ENCODE measurements at places on chromosomes 16 and 17. TPM values are rescaled to one million over a fixed set of nuclear protein-coding genes. Genes with fewer than 3 reads are reported as not detected.

DNA sequence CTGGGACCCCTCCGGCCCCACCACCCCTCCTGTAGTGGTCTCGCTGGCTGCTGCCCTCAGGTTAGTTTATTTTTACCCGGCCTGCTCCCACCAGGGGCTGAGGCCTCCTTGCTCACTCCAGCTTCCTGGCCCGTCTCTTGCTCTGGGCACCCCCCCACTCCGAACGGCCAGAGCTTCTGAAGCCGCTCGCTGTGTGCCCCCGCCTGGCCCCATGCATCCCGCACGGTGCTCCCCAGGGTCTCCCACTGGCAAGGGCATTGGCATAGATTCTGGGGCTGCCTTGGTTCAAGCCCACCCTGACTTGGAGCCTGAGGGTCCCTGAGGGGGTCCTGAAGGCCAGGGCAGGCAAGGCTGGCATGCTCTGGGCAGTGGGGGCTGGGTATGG lies 186.4 kb downstream of the SEC14L1 start:
- no peak for DNase-seq

DNA sequence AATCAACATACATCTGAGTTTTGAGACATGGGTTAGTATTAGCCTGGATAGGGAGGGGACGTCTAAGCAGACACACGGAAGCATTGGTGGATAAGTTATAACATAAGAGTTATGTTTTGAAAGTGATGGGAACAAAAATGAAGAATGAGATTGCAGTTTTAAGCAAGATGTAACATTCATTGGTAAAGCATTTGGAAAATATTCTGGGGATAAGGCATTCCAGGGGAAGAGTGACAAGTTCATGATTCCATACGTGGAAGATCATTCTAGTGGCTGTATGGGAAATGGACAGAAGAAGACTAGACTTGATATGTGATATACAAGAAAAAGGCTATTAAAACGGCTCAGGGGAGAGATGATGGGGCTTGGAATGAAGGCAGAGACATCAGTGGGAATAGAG lies 632.9 kb downstream of the CDH8 start:
- DNase-seq = no peak

GRCh38 chr16:72932677-72933335 lies 115.1 kb downstream of the ZFHX3 start:
- no peak for DNase-seq

The SHISA9 gene
- polyA plus RNA-seq = 2.7 TPM

The GP1BA gene
- polyA plus RNA-seq = 1.5 TPM

DNA sequence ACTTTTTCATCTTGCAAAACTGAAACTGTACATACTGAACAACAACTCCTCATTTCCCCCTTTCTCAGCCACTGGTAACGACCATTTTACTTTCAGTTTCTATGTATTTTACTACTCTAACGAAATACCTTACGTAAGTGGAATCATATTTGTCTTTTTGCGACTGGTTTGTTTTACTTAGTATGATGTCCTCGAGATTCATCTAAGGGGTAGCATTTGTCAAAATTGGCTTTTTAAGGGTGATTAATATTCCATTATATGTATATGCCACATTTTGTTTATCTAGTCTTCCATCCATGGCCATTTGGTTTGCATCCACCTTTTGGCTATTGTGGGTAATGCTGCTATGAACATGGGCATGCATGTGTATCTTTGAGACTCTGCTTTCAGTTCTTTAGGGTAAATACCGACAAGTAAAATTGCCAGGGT lies 10.4 kb downstream of the KPNB1 start:
- DNase-seq = peak; percentile 45

DNA sequence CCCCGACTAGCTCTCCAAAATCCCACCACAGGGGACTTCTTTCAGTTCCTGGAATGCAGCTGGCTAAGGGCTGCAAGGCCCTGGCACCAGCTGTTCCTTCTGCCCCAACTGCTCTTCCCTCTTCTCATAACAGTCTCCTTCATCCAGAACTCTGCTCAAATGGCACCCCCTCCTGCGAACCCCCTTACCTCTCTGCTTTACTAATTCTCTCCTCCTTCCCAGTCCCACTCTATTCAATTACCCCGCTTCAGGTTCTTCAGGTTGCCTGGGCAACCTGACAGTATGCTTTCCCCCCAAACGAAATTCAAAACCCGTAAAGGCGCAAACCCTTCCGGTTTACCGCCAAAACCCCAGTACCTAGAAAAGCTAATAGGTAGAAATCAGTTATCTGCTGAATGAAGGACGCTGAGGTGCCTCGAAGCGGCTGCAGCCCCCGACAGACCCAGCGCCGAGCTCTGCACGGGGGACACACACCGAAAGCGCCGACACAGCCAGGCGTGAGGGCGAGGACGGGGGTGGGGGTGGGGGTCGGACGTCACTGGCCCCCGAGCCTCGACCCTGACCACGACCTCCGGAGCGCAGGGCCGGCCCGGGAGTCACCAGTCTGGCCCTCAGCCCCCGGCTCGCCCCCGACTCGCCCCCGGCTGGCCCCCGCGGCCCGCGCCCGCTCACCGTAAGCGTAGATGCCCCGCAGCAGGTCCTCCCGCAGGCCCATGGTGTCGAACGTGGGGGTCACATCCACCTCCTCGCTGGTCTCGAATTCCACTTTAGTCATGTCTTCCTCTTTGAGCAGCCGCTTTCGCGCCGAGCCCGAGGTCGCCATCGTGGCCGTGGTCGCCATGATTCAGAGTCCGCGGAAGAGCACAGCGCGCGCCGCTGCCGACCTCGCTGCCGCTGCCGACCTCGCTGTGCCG lies 550 bp downstream of the EIF4A3 start:
- DNase-seq = peak; percentile 20

DNA sequence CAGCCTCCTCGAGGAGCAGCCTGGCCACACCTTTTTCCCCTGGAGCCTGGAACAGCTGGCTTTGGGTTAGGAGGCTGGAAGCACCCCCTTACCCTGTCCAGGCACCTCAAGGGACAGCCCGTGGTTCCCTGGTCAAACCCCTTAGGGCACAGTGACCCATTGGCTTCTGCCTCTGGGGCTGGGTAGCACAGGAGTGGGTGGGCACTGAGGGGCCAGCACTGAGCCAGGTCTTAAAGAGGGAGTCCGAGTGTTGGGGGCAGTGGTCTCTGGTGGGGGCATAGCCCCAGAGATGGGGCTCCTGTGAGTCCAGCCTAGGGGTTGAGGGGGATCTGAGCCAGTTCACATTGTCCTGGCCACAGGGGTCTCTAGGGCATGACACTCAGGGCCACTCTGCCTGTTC lies 15.4 kb downstream of the OTOP3 start:
- no peak for DNase-seq

- DNase-seq = no peak
Measured at GRCh38 chr16:27950206-27950887, 113.2 kb downstream of the GSG1L start.

DNA sequence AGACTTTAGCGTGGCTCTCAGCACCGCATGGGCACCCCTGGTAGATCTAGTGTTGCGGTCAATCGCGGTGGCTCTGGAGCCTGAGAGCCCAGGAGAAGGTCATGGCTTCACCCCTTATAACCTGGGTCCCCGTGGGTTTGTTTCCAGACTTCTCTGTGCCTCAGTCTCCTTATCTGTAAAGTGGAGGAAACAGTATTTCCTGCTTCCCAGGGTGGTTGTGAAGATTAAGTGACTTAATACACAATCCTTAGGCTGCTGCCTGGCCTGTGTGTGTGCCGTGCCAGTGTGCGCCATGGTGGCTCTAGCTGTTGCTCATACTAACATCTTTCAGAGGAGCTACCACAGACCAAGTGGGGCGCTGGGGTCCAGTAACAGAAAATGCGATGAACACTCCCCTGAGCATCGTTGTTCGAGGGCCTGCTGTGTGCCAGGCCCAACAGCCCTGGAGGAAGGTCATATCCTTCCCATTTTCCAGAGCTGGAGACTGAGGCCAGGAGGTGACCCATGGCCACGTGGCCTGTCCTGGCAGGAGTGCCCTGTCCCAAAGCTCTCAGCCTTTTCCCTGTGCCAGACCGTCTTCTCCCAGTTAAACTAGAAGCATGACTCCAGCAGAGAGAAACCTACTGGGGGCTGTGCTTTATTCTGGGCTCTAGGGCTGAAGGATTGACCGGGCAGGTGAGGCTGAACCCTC lies 70.1 kb downstream of the CMIP start:
- no peak for DNase-seq

GRCh38 chr17:17792551-17793377 lies 44.0 kb downstream of the SREBF1 start:
- no peak for DNase-seq

GRCh38 chr17:3026125-3026855 lies 37.1 kb downstream of the OR1D5 start:
- DNase-seq = no peak

The CCL16 gene
- polyA plus RNA-seq = 0.19 TPM

DNA sequence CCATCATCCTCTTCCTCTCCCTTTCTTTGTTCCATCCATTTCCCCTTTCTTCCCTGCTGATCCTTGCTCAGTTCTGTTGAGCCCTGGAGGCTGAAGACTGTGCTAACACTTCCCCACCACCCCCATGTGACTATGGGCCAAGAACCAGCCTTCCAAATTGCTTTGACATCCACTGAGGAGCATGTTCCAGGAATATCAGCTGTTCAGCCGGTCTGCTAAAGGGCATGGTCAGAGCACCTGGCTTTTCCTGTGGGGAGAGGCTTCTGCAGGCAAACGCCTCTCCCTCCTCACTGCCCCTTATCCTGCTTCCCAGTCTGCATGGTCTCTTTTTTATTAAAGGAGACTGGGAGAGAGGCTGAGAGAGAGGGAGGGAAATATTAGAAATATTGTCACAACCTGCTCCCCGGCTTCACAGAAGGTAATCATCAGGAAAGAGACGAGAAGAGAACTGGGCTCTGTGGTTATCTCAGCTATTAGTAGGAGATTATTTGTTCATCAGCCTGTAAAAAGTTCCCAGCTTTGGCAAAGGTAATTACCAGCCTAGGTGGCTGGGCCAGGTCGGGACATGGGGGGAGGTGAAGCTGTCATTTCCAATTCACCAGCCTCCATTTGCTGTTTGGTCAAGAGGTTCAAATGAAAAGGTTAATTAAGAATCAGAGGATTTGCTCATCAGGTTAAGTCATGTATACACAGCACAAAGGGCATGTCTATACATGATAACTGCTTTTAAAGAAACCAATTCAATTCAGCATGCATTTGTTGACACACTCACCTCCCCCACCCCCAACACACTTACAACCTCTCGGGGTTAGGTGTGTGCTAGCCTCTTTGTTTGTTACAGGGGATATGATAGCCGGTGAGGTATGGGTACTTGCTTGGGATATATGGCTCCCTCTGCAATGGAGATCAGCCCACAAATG lies 83.7 kb upstream of the CRHR1 start:
- DNase-seq = no peak

The NPTX1 gene
- polyA plus RNA-seq = 1.3 TPM

The MT1A gene
- 0.31 TPM for polyA plus RNA-seq

- no peak for DNase-seq
Measured at GRCh38 chr16:31403590-31404352, 10.6 kb downstream of the ITGAD start.

GRCh38 chr17:14205992-14206461 lies 30.6 kb downstream of the CDRT15 start:
- no peak for DNase-seq

- no peak for DNase-seq
Measured at GRCh38 chr16:67194260-67194659, 2.3 kb downstream of the E2F4 start.

The NPIPB13 gene
- 17.6 TPM for polyA plus RNA-seq

GRCh38 chr17:29048440-29049368 lies 5.8 kb downstream of the PIPOX start:
- DNase-seq = no peak

DNA sequence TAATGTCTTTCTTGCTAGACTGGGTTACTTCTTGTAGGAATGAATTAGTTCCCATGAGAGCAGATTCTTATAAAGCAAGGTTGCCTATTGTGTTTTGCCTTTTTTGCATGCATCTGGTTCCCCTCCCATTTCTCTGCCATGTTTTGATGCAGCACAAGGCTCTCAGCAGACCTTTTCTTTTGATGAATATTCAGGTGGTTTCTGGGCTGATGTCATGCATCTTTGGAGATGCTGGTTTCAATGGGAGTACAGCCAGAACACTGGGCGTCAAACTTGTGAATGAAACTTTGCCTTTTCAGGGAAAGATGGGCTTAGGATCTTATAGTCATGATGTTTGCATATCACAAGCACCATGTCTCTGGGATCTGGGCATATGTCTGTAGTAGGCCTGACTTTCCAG lies 111.7 kb upstream of the CCL2 start:
- no peak for DNase-seq

The ST6GALNAC1 gene
- polyA plus RNA-seq = 141 TPM

The PYDC1 gene
- polyA plus RNA-seq = 0.19 TPM

GRCh38 chr16:52912565-52913173 lies 140.0 kb downstream of the CHD9NB start:
- peak; percentile 47 for DNase-seq

The KCNH6 gene
- polyA plus RNA-seq = 6.9 TPM

DNA sequence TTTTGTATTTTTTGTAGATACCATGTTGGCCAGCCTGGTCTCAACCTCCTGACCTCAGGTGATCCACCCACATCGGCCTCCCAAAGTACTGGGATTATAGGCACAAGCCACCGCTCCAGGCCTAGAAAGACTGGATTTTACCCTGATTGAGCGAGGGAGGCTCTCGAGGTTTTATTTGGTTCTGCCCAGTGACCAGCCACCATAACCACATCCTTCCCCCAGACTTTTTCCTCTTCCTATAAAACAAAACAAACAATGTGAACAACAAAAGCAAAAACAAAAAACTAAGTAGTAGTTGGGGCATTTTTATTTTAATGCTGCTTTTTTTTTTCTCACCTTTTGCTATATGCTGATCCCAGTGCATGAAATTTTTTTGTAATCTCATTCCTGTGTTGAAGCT lies 509.6 kb downstream of the MAF start:
- DNase-seq = no peak

The SPATA22 gene
- not detected for polyA plus RNA-seq

GRCh38 chr17:33080091-33080490 lies 88.4 kb downstream of the SPACA3 start:
- peak; percentile 18 for DNase-seq
